CD4-positive, alpha-beta T cell treated with Interleukin-15 for 4 hours (primary cell): ENCODE measurements at places on chromosomes 5 and 9.

- DNase-seq, result no peak
Measured at GRCh38 chr5:19865336-19866089, 122.5 kb downstream of the CDH18 start.

DNA sequence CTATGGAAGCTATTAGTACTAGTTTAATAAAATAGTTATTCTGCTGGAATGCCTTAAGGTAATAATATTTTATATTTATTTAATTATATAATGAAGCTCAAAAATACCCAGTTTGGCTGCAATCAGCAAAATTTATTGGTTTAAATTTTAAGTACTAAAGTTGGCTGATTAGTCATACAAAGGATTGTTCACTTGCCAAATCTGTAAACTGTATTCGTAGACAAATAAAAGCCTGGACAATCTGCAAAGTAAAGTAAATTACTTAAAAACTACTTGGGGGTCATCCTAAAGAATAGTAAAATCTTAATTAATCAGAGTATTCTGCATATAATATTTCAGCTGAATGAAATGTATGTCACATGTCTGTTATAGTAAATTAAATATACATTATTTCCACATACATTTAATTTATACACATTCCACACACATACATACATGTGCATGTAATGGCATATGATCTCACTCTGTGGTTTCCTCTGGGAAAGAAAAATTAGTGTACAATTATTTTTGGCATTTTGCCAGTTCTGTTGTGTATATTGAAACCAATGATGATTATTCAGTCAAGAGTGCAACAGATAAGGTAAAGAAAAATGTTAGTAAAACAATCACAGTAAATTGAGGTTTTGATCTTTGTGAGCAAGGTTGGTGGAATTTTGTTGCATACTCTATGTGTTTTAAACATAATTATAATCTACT, 455.9 kb downstream of the CDH9 start:
- no peak for DNase-seq

GRCh38 chr9:15576350-15577050, 23.7 kb downstream of the CCDC171 start:
- DNase-seq, result no peak

- DNase-seq, result no peak
Measured at GRCh38 chr9:92180669-92181181, 65.5 kb upstream of the SPTLC1 start.

DNA sequence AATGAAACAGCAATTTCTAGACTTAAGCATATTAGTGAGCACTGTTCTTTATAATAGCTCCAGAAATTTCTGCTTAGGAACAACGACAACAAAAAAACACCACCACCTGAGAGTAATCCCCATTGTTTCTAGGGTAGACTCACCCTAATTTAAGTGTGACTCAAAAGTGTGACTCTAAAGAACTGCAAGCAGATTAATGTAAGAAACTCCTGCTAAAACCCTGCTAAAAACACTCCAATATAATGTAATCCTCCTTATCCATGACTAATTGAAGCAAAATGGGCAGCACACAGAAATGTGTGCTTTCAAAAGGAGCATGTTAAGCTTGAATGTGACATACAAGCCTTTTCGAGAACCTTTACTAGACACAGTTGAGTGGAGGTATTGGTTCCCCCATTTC, 296.0 kb downstream of the EPB41L4A start:
- DNase-seq, result no peak

- DNase-seq, result no peak
Measured at GRCh38 chr9:134335061-134335460, 8.8 kb downstream of the RXRA start.

GRCh38 chr9:76655121-76655541, 109.1 kb upstream of the PCA3 start:
- DNase-seq, result no peak

- DNase-seq, result no peak
Measured at GRCh38 chr9:87029905-87030304, 82.6 kb upstream of the GAS1 start.

GRCh38 chr9:83062651-83063527, at the start of gene RASEF:
RASEF (minus strand) TSS chr9:83063142; CDS start chr9:83062867, 275 bp downstream.
- no peak for DNase-seq

DNA sequence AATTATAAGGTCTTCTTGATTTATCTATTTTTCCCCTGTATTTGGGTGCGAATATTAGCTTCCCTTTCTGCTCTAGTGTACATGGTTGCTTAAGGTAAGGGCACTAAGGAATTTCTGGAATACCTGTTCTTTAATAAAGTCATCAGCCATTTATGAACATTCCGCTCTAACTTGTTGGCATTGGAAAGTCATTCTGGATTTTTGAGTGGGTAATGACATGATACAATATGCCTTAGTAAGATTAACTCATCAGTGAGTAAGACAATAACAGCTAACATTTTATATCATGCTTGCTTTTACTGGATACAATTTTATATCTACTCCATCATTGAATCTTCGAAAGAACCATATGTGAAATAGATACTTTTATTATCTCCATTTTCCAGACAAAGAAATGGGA, 196.1 kb downstream of the ARRDC3 start:
- DNase-seq, result no peak

GRCh38 chr5:53403758-53404157, 76.7 kb upstream of the FST start:
- DNase-seq, result no peak
